Anterior cingulate cortex (tissue), 58 donors: ENCODE measurements at places on chromosomes 3 and 15.

GRCh38 chr15:99250494-99250856, 806 bp upstream of the LRRC28 start:
- no peak for DNase-seq

DNA sequence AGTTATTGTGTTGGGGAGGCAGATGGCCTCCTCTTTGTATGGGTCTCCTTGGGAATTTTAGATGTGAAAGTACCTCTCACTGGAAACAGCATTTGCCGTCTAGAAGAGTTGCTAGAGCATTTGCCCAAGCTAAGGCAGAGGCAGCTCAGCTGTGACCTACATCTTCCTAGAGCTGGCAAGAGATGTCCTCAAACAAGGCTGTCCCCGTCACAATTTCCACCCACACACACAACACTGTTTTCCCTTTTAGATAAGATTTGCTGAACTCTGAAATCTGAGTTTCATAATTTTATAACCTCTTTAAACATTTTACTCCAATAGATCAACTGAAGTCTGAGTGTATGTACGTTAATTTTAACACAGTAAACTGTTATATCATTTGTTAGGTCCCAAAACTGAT, 352.6 kb downstream of the EPHB1 start:
- DNase-seq = no peak

DNA sequence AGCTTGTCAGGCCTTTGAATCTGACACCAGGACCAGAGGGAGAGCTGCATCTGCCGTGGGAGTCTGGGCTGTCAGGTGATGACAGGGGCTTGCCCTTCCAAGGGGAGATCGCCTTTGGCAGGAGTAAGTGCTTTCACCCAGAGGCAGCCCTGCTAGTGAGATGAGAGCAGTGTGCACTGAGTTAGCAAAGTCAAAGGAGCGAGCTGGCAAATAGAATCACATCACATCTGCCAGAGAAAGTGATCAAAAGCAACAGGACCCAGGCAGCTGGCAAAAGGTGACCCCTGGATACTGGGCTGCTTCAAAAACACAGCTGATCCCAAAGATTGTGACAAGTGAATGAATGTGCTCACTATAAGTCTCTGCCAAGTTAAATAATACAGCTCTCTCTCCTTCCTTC, 36.1 kb upstream of the PYDC2 start:
- no peak for DNase-seq

DNA sequence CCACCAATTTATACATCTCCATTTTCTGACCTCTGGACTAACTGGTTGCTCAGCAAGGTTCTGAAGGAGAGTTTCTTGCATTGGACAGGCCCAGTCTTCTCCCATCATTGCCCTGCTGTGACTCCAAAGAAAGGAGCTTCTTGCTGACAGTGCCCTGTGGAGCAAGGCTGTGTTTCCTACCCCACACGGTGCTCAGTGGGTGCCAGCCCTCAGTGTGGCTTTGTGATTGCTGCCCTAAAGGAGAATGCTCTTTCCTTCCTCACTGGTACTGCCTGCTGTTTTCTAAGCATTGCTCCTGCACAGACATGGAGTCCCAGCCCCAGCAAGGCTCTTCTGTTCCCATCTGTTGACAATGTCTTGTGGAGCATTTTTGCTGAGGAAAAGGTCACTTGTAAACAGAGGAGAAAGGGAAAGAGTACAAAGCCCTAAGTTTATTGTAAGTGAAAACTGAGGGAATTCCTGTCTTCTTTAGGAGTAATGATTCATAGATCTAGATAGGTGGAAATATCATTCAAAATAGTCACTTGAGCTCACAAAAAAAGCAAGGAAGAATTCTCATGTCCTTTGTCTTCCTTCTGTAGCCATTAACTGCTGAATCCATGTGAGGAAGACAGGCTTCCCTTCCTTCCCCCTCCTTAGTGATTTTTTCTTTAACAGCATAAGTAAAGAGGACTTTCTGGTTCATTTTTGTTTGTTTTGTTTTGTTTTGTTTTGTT, 62.9 kb downstream of the HMG20A start:
- no peak for DNase-seq

DNA sequence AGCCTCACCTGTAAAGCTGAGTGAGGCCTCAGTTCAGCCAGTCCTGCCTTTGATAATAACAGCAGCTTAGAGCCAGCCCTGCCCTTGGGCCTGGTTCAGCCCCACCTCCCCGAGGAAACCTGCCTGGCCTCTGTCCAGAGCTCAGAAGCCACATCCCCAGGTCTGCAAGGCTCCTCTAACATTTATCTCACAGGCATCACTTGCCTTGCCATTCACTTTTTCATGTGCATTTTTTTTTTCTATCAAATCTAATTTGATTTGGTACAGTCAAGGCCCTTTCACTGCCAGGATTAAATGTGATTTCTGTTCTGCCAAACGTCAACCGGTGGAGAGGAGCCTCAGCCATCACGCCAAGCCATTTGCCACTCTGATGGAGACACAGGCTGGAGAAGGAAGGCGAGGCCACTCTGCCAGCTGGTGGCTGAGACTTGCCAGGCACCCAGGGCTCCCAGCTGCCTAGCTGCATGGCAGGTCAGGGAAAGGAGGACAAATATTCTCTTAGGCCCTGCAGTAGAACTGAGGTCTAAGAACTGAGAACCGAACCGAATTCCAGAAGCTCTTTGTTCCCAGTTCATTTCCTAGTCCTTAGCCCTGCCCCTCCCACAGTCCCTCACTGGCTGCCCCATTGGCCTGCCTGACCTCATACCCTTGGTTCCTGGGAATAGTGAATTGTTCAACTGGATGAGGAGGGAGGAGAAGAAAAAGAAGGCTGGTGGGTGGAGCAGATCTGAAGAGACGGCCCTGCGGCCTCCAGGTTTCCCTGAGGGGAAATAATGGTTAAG, 76.4 kb downstream of the SPSB4 start:
- no peak for DNase-seq

DNA sequence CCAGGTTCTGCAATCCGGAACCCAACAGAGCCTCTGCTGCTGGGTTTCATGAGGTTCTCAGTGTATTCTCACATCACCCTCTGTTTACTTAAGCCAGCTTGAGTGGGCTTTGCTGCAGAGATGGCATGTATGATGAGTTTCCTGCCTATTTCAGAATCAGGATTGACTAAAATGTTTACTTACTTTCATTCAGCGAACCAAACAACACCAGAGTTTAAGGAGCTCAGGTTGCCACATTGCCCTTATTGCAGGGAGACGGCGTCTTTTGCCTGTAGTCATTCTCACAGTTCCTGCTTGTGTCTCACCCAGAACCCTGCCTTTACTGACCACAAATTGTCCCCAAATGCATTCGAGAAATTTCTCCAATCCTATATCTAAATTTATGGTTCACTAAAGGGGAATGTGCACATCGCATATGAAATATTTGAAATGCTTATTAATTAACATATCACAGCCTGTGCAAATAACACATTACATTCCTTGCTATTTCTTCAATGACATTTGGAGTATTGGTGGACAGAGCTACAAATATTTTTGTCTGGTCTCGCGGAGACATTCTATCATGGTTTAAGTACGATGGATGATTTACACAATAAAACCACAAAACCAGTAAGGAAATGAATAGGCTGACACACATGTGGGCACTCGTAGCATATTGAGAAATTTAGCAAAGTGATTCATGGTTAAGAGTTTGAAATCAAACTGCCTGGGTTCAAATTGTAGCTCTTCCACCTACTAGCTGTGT, 377.2 kb upstream of the CFAP20DC start:
- DNase-seq = no peak

DNA sequence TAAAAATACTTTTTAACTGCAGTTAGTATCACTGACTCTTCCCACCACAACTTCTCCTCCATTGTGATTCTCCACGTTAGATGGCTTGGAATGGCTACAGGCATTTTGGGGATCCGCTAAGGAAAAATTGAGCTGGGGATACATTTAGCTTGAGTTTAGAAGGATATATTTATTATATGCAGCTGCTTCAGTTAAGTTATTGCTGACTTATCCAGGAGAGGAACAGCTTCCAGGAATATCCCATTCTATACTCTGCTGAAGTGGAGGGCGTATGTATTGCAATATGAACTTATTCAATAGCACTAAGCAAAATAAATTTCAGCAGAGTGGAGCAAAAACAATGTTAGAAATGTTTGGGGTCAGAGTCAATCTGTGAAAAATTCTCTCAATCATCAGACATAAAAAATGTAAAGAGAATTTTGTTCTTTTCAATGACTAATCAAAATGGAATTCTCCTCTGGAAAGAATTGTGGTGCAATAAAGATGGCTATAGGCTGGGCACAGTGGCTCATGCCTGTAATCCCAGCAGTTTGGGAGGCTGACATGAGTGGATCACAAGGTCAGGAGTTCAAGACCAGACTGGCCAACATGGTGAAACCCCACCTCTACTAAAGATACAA, 84.7 kb downstream of the NCEH1 start:
- DNase-seq = no peak

- DNase-seq = no peak
Observed at GRCh38 chr15:34619151-34619550, 35.7 kb upstream of the GOLGA8B start.

- DNase-seq = no peak
Observed at GRCh38 chr3:117104792-117105191, 395.2 kb downstream of the TUSC7 start.

DNA sequence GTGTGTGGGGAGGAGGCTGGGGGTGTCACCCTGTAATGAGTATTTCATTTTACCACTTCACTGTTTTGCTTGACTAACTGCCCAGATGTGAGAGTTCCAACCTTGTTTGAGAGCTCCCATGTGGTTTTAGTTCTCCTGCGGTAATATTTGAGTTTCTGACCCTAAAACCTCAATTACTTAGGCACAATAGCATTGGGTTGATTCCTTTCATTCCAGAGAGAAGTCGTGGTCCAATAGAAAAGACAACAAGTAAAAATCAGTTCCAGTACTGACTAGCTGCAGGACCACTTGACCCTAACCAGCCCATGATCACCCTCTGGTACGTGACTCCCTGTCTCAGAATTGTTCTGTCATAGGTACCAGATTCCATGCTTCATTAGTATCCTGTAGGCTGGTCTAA, 630.4 kb downstream of the CADM2 start:
- DNase-seq = no peak

DNA sequence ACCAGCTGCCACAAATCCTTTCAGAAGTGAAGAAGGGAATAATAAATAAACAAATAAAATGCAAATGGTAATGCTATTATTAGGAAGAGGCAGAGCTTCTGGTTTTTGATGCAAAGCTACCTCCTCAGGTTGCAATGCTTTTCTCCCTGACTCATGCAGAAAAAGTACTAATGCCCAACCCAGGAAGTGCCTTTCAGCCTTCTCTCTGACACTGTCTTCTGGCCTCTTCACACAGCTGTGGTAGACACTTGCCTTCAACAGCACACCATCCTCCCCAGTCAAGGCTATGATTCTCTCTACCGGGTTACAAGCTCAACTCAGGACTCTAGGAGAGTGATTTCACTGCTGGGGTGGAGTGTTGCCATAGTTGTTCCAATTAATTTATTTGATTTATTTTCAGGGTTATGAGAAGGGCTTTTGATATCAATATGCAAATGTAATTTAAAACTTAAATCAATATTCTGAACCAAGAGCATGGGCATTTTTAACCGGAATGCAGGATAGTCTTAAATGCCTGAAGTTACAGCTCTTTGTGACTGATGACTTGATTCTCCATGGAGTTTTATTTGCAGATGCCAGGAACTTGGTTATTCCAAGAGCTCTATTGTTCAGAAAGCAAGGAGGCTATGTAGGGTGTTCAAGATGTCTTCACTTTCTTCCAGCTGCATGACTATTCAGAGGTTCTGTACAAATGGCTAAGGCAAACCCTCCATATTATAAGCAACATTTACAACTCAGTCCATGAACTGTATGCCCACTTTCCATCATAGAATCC, 27.1 kb upstream of the GALNT15 start:
- DNase-seq = no peak

GRCh38 chr15:35618260-35619188, 72.6 kb upstream of the DPH6 start:
- no peak for DNase-seq

DNA sequence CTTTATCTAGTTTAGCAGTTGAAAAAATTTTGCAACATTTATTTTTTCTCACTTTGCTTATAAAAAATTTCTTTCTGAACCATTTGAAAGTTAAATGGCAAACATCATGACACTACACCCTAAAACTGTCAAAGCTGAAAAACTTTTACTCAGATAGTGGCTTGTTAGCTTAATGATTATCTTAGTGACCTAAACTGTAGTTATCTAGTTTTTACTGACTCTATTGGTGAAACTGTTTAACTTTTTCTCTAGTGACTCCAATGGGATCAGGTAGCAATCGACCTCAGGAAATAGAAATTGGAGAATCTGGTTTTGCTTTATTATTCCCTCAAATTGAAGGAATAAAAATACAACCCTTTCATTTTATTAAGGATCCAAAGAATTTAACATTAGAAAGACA, 13.3 kb downstream of the FBXO22 start:
- DNase-seq = no peak

DNA sequence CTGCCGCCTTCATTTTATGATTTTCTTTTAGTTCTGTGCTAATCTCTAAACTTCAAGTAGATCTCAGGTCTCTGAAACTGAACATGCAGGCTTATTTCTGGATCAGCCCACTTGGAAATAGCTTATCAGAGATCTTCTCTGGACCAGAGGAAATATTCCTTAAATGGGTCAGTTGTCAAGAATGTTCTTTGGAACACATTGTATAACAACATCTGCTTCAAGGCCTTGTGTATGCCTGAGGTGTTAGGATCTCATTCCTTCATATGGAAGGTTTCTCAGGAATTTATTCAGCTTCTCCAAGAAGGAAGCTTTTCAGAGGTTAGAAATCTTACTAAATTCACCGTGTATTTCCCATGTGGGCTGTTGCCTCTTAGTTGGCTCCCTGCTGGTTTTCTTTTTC, 47.4 kb downstream of the SYN2 start:
- no peak for DNase-seq

DNA sequence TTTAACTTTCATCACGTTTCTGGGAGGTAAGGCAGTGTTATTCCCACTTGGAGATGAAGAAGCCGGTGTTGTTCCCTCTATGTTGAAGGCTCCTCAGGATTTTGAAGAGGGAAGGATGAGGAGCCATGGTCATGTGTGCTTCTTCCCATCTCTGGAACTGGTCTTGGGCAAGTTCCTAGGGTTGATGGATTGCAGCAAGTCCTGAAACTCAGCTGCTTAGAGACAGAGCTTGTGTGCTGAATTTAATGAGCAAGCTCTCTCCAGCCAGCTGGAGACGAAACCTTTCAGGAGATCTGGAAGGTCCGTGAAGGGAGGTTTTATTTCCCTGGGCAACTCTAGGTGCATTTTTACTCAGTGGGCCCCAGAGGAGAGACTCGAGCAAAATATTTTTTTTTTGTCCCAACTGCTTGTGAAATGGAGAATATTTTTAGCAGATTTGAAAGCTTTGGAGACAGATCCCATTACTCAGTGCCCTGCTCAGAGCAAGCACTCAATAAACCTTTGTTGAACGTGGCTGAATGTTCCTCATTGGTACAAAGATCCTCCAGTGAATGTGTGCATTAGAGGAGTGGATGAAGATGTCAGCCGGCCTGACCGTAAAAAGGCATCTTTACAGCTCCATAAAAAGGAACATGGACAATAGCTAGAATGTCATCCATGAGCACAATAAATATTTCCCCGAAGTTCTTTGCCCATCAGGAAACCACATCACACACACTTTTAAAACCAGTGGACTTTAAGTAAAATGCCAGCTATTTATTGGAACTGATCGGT, 55.6 kb upstream of the RGMA start:
- DNase-seq = no peak

- DNase-seq = no peak
Observed at GRCh38 chr15:47129033-47129432, 588.3 kb upstream of the SEMA6D start.

GRCh38 chr3:165854696-165855095, 17.5 kb upstream of the BCHE start:
- DNase-seq = no peak

- no peak for DNase-seq
Observed at GRCh38 chr15:68536331-68537095, 42.3 kb upstream of the CORO2B start.

- no peak for DNase-seq
Observed at GRCh38 chr15:80594091-80594889, 100.8 kb upstream of the ABHD17C start.
